Stimulated activated CD8-positive, alpha-beta memory T cell treated with anti-CD3 and anti-CD28 coated beads, Interleukin-4, amount 100 ng/mL, for 4 hours (primary cell): ENCODE measurements at places on chromosomes 7 and 10.

GRCh38 chr7:155526225-155526624, 20.1 kb downstream of the CNPY1 start:
- DNase-seq: no peak

- DNase-seq: no peak
These were observed 148.8 kb downstream of the FAM107B start for GRCh38 chr10:14625765-14626525.

DNA sequence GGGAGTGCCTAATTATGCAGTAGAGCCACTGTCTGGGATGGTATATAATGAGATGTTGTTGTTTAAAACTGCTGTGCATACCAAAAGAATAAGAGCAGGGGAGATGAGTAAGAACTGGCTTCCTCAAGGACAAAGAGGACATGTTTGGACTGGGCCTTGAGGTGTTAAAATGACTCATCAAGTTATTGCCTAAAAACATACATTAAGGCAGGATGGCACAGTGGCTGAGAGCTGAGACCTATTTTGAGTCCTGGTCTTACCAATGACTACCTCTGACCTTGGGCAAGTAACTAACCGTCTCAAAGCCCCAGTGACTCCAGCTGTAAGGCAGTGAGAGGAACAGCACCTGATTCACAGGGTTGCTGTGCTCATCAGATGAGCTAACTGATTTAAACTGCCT, 71.1 kb downstream of the CFAP58 start:
- no peak for DNase-seq

- DNase-seq: no peak
These were observed 44.4 kb downstream of the IRF5 start for GRCh38 chr7:128982105-128982504.

DNA sequence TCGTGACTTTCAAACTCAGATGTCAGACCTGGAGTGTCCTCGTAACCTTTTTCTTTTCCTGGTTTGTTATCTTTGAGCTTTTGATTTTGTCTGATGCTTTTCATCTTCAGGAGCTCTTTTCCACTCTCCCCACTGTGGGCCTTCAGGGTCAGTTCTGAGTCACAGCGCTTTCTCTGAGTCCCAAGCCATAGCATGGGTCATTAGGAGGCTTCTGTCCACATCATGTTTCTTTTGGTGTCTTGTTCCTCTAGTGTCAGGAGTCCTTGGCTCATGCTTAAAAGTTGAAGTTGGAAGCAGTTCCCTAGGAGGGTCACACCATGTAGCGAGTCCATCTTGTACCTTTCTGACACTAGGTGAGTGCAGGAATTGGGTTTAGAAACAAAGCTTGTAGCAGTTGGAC, 40.3 kb downstream of the DAGLB start:
- no peak for DNase-seq

DNA sequence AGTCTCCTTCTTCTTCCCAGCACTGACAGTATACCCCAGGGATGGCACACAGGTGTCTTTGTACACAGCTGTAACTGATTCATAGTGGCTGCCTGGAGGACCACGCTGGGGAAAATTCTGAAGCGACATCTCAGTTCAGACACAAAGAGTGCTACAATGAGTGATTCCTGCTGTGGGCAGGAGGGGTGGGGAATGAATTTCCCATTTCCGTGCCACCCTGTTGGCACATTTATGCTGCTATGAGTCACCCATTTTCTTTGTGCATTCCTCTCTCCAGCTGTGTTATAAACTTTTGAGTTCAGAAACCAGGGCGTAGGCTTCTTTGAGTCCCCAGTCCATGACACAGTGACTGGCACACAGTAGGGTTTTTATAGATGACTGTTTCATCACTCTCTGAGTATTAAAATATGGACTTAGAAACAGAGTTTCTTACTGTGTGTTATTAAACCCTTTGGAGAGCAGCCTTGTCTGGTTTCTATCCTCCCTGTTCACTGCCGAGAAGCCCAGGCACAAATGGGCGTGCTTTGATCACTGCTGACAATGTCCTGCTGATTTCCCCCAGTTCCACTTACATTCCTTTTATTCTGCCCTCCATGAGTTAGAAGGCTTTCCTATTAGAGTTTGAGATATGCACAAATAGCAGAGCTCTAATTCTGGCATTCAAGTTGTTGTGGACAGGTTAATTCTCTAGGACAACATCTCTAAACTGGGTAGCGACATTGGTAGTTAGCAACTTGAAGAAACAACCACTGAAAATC, 24.0 kb upstream of the NPS start:
- no peak for DNase-seq

GRCh38 chr10:119859420-119860258, 13.0 kb downstream of the MCMBP start:
- no peak for DNase-seq

DNA sequence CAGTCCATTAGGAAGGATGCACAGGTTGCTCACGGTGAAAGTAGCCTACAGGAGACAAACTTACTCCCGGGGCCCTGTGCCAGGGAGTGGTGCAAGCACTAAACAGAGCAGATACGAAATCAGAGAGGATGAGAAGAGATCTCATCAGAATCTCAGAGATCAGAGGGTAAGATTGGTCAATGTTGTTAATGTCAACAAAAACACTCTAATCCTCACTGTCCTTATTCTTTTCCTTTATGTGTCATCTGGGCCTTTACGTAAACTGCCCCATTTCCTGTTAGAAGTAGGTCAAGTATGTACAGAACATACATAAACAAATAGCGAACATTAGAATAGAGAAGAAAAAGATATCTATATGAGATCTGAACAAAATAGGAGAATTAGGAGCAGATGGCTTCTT, 163.1 kb downstream of the PPP1R17 start:
- no peak for DNase-seq

- no peak for DNase-seq
These were observed 6.4 kb downstream of the AGBL3 start for GRCh38 chr7:134992626-134993179.

DNA sequence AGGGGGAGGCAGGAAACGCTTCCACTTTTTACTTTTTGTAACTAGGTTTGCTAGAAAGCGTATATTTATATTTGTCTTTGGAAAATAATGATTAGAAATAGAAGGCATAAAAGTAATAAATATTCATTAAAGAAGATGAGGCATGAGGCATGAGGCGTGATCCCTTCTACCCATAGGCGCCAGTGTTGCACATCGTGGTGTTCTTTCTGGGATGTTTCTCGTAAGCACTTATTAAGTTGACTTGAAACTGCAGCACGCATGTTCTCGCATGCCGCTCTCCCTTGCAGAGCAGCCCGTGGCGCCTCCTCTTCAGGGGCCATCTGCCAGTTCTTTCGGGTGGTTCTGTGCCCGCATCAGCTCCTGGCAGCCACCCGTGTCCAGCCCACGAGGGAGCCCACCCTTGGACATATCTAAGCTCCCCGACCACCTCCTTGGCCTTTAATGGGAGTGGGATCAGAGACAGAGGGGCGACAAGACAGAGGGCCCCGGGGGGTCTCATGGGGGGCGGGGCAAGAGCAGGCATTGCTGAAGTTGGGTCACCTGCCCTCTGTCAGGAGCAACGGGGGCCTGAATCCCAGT, 28.5 kb upstream of the CSGALNACT2 start:
- no peak for DNase-seq

- DNase-seq: no peak
These were observed 110.5 kb downstream of the EBF3 start for GRCh38 chr10:129853562-129853903.

GRCh38 chr10:118771976-118772375, 17.2 kb upstream of the CACUL1 start:
- no peak for DNase-seq

DNA sequence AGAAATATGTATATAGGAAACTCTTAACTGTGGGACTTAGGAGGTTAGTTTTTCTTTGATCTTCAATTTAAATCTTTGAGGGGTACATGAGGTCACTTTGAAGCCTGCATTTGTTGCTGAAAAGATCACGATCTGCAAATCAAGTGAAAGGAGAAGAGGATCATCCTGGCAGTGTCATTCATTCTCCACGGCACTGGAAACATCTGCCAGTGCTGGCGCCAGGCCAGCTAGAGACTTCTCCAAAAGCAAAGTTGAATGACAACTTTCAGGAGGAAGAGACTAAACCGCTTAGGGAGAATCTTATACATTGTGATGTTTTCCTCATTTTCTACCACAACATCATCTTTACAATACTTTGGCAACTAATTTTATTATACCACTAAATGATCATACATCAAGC, 42.5 kb downstream of the MRC1 start:
- no peak for DNase-seq

- no peak for DNase-seq
These were observed 13.1 kb downstream of the DNAJC1 start for GRCh38 chr10:21990449-21990848.

GRCh38 chr7:17674943-17675608, 265.2 kb downstream of the SNX13 start:
- DNase-seq: no peak

- no peak for DNase-seq
These were observed 13.0 kb upstream of the ADAMTS14 start for GRCh38 chr10:70659306-70659705.

DNA sequence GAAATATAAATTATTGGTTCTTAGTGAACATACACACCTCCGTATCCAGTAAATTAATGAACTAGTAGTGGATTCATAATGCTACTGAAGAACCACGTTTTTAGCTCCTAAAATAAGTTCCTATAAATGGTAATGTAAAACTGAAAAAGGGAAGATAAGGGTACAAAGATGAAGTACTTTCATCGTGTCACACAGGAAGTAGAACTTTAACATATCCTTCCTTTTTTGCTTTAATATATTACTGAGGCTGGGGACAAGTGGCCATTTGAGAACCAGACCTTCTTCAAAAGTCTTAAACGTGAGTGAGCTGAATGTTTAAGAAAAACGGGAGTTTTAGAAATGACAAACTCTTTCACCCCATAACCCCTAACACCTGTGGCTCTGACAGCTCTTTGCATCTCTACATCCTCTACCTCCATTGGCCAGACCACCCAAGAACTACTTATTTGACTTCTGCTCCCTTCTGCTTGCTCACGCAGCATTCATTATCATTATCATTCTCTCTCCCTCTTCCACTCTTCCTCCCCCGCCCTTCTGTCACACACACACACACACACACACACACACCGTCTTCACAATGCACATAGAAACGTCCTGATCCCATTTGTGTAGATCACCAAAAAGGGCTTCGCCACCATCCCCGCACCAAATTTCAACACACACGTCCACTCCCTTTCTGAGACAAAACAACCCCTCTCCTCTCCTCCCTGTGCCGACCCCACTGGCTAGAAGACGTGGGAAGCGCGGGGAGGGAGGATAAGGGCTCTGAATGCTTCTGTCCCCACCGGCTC, 677 bp downstream of the SKAP2 start:
- no peak for DNase-seq

GRCh38 chr7:132390705-132391104, 185.6 kb downstream of the PLXNA4 start:
- no peak for DNase-seq

GRCh38 chr10:1316809-1317143, 260.6 kb downstream of the WDR37 start:
- DNase-seq: no peak

DNA sequence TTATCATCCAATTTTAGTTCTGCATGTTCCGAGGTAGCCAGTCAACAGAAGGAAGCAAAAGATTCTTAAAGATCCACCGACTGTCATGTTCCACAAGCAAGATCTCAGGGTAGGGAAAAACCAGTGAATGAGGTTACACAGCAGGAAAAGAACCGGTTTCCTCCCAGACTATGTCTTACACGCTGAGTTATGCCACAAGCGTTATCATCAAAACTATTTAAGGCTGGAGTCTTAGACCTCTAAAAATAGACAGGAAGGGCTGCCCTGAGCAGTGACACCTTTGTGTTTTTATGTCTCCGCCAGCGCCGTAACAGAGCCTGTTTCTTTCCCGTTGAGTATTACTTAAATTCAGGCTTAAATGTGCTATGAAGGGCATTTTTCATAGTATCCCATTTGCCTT, 48.3 kb downstream of the PROSER2 start:
- DNase-seq: no peak

GRCh38 chr7:120993553-120994191, 5.2 kb downstream of the CPED1 start:
- DNase-seq: no peak

- DNase-seq: no peak
These were observed 84.0 kb downstream of the GSAP start for GRCh38 chr7:77331938-77332695.

DNA sequence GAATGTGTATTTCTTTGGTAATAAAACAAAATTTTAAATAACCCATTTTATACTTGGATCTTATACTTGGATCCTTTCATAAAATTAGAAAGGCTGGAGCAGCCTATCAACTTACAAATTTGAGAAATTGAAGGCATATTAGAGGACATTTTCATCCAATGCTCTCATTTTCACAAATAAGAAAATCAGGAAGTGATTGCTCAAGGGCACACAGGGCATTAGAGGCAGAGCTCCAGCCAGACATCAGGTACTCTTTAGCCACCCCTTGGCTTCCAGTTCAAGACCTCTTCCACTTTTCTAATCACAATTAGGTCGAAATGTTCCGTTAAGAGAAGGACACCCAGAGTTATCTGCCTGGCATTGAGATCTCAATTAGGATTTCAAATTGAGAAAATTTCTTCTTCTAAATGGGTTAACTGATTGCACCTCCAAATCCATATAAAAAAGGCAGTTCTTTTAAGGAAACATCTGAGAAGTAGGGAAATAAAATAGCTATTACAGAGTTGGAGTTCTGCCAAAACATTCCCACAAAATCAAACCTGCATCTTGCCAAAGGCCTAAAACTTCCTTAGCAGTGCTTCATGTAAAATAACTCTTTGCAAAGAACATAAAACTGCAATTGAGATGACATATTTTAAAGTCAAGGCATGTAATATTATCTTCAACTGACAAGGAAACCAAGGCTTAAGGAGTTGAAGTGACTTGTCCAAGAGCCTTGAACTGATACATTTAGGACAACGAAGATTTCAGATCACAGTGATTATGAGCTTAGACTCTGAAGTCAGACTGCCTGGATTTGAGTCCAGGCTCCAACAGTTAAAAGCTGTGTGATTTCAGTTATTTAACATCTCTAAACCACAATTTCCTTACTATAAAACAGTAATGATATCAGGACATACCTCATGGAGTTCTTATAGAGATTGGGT, 2.4 kb downstream of the ACTA2 start:
- no peak for DNase-seq

DNA sequence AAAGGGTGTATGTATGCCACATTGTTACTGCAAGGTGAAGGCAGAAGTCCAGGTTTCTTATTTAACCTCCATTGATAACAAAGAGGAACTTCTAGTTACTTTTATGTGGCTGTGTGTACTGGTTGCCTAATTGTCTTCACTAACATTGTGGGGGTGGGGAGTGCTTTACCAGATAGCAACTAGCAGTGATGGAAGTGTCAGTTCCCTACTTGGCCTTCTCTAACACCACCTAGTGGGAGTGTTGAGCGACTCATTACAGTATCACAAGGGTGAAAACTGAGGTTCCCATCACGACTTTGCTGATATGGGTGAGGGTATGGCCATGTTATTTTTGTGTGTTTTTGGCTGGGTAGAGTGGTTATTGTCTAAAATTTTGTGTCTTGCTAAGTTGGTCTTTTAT, 274.4 kb downstream of the THSD7A start:
- no peak for DNase-seq

- DNase-seq: no peak
These were observed 104.6 kb upstream of the PPIF start for GRCh38 chr10:79242620-79243152.

GRCh38 chr10:3397231-3397630, 224.6 kb upstream of the PITRM1 start:
- DNase-seq: no peak

- no peak for DNase-seq
These were observed 111.9 kb upstream of the LANCL2 start for GRCh38 chr7:55253188-55253587.
